ENCODE measurements at places on chromosomes 4 and X.

GRCh38 chrX:68492583-68492982 is 6.3 kb upstream of the YIPF6 start:
- DNase-seq: no peak

DNA sequence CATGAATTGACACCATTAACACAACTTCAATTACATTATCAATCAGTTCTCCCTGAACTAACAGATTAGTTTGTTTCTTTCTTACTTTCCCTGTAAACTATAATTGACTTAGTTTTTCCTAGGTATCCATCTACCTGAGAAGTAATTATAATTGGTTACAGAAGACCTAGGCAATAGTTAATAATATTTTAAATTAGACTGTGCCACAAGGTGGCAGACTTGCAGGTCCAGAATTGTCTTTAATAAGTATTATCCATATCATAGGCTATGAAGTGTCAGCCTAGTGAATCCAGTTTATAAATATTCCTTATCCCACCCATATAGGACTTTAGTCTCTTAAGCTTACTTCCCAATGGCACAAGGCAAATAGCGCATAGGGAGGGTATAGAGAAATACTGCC is 48.9 kb upstream of the FAM47B start:
- no peak for DNase-seq

- no peak for DNase-seq
These were observed 958.9 kb downstream of the RPA4 start for GRCh38 chrX:97842468-97843199.

GRCh38 chr4:41785665-41786064 is 37.1 kb upstream of the PHOX2B start:
- no peak for DNase-seq
